RCC 7860 (cell line): ENCODE measurements at places on chromosomes 1 and 21.
A peak's percentile ranks its signal among the peaks of the same experiment; 100 is the strongest.

- no peak for DNase-seq
Measured at GRCh38 chr1:4027492-4028138, 127.5 kb upstream of the C1orf174 start.

DNA sequence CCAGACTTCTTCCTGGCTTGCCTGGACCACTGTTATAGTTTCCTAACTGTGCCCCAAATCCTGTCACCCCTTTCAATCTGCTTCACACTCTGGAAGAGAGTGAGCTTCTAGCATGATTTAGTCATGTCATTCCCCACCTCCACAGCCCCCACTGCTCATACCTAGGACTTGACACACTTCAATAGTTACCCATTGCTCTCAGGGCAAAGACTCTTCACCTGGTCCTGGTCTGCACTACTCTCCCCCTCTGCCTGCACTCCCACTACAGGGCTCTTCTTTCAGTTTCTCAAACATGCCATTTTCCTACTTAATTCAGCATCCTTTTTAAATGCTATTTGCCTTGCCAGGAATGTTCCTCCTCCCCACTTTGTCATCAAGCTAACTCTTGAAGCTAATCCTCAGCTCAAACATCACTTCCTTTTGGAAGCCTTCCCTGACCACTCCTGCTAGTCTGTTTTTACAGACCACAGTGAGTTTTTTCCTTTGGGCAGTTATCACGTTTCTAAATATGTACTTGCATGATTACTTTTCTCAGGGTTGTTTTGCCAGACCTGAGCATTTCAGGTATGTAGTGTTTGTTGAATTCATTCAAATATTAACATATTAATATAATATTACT, 24.7 kb downstream of the CYP2J2 start:
- DNase-seq: no peak

DNA sequence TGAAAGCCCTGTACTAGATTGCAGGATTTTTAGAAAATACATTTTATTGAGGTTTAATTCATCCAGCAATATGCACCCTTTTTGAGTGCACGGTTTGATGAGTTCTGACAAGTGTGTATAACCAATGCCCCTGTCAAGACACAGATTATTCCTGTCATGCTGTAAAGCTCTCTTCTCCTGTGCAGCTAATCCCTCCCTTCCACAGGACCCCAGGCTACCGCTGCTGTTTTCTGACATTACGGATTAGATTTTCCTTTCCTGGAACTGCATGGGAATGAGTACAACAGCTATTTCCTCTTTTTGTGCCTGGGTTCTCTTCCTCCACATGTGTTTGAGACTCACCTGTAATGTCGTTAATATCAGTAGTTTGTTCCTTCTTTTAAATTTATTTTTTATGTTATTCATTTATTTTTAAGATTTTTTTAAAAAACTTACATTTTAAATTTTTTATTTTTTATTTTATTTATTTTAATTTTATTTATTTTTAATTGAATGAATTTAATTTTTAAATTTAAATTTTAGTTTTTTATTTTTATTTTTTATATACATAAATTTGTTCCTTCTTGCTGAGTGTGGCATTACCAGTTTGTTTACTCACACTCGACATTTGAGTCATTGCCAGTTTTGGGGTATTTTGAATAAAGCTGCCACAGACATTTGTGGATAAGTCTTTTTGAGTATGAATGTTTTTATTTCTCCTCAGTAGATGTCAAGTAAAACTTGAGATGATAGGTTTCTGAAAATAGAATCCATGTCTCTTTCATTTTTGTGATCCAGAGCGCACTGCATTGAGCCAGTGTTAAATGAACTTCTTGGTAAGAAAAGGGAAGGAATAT, 79.0 kb upstream of the B3GALT5 start:
- no peak for DNase-seq

GRCh38 chr21:43318841-43319781, 107.8 kb downstream of the SIK1 start:
- no peak for DNase-seq

DNA sequence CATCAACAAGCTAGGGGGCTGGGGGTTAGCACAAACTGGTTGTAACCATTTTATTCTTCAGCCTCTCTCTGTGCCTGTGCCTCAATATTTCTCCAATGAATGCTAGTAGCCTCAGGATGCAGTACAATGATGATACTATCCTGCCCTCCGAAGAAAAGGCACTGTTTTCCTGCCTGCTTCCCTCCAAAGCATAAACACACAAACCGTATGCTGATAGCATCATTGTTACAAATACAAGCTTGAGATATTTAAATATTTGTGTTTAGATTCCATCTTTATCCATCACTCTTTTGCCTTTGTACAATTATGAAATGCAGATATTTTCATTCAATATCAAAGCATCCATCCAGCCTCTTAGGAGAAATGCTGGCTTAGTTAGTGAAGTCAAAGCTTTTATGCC, 404.8 kb downstream of the DUSP10 start:
- DNase-seq: no peak

- DNase-seq: peak; percentile 3
Measured at GRCh38 chr21:8991968-8992621, 1529.3 kb upstream of the TPTE start.

DNA sequence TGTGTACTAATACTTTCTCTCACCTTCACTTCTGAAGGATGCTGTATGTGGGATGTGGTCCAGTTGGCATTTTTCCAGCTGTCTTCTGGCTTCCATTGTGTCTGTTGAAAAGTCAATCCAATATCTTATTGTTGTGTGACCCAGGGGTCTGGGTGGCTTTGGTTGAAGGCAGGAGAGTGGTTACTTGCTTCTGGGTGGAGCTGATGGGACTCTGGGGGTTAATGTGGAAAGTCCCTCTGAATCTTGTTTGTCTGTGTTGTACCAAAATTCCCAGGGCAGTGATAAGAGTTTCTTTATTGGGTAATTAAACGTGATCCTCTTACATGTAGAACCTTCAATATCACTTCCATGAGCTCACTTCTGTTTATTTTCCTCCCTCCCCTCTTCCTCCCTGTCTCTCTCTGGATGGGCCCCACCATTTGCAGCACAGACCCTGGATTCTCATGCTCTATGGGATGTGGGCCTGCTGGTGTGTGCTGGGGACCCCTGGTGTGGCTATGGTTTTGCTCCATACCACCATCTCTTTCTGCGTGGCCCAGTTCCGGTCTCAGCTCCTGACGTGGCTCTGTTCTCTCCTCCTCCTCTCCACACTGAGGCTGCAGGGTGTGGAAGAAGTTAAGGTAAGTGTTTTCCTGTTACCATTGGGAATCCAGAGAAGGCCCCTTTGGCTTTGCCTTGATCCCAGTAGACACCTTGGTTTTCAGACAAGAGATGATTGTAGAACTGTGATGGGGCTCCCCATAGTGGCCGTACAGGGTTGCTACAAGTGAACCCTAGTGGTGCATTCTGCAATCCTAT, 71.5 kb downstream of the HHAT start:
- peak; percentile 70 for DNase-seq

GRCh38 chr1:217687511-217687910, 56.4 kb downstream of the SPATA17 start:
- no peak for DNase-seq

DNA sequence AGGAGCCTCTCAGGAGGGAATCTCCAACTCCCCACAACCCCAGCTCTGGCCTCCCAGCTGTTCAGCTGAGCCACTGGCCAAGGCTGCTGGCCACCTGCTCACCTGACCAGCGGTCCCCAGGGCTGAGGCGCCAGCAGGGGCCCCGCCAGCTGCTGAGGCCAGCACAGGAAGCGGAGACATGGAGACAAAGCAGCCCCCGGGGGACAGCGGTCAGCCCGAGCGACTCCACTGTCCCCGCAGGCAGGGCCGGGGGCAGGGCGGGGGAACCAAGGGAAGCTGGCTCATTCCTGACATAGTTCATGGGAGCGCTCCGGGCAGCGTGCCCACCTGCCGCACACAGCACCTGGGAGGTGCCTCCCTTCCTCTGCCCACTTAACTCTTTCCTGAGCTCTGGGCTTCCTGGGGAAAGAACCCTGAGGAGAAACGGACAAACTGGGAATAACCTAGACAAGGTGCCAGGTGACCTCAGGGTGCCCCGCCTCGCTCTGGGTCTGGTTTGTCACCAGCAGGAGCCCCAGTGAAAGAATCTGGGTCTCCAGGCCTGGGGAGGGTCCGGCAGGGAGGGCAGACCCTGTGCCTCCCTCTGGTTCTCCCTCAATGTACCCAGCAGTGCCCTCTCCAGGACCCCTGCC, 10.7 kb downstream of the EPHA2 start:
- DNase-seq: peak; percentile 98

- no peak for DNase-seq
Measured at GRCh38 chr1:1083416-1084371, 9.6 kb upstream of the RNF223 start.

GRCh38 chr1:114334297-114334696, 176.7 kb downstream of the TRIM33 start:
- DNase-seq: no peak

- no peak for DNase-seq
Measured at GRCh38 chr1:230263568-230264195, 162.4 kb downstream of the PGBD5 start.

DNA sequence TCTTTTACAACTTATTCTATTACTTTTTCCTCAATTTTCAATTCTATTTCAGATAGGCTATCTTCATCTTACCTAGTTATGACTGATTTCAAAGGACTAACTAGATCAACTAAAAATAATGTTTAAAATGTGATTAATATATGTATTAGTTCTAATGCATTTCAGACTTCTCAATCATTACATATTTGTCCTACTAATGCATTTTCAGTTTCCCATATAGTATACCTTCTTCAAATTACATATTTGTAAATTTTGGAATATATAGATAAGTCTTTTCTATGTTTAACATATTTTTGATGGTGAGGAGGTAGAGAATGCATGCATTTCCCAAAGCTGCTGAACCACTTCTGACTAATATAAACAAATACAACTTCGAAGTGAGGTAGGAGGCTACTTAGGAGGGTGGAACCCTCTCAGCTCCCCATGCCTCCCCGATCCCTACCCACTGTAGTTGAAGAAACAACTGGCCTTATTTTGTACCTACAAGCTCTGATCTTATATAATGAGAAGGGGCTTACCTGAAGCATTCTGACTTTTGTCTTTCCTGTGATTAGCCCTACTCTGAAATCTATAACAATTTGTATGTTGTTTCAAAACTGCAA, 1.7 kb downstream of the TRMT1L start:
- DNase-seq: no peak

GRCh38 chr1:28956038-28956464, 41.7 kb downstream of the EPB41 start:
- no peak for DNase-seq

- DNase-seq: peak; percentile 90
Measured at GRCh38 chr1:180598333-180598974, 33.4 kb upstream of the XPR1 start.

DNA sequence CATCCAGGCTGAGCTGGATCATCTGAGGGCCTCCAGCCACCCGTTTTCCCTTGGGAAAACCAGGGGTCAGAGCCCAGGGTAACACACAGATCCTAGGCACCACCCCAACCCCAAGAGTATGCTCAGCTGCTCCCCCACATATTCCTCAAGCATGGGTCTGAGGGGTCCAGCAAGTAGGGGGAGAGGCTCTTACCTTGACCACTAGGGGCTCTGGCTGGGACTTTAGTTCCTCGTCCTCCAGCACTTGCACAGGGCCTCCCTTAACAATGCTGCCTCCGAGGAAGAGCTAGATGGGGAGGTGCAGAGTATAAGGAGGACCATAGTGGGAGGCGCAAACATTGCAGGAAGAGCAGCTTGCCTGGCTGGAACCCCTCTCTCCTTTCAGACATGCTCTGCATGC, 7.5 kb downstream of the SELENBP1 start:
- DNase-seq: no peak

GRCh38 chr1:61400131-61400770, 317.9 kb downstream of the NFIA start:
- DNase-seq: no peak

GRCh38 chr1:90717665-90718410, 736 bp upstream of the BARHL2 start:
- DNase-seq: no peak

GRCh38 chr21:39346671-39347331, 2.1 kb downstream of the HMGN1 start:
- no peak for DNase-seq

DNA sequence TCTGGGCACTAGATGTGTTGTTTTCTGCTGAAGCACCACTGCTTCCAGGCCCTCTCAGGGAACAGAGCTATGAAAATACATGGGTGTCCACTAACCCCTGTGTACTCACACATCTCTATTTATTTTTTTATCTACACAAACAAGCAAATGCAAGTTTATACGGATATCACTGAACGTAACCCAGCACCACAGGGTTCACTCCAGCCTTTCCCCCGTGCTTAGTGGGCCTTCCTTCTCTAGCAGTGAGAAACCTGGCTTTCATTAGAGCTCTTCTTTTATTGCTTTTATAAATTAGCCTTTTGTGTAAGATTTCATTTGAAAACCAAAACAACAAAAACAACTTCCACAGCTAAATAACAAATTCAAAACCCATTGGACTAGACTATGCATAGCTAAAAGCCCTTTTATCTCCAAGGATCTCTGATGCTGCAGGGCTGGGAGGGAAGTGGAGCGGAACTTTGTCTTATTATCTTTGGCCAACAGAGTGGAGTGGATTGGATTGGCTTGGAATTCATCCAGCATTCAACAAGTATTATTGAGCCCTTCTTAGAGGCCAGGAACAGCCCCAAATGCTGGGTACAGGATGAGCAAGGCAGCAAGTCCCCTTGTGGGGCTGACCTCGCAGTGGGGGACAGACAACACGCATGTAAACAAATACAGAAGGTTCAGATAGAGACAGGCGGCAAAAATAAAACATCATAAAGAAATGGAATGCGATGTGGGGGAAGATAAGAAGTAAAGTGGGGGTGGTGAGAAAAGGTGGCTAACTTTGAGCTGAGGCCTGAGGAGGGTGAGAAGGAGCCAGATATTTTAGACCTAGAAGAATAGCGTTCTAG, 371.8 kb upstream of the POU3F1 start:
- no peak for DNase-seq

DNA sequence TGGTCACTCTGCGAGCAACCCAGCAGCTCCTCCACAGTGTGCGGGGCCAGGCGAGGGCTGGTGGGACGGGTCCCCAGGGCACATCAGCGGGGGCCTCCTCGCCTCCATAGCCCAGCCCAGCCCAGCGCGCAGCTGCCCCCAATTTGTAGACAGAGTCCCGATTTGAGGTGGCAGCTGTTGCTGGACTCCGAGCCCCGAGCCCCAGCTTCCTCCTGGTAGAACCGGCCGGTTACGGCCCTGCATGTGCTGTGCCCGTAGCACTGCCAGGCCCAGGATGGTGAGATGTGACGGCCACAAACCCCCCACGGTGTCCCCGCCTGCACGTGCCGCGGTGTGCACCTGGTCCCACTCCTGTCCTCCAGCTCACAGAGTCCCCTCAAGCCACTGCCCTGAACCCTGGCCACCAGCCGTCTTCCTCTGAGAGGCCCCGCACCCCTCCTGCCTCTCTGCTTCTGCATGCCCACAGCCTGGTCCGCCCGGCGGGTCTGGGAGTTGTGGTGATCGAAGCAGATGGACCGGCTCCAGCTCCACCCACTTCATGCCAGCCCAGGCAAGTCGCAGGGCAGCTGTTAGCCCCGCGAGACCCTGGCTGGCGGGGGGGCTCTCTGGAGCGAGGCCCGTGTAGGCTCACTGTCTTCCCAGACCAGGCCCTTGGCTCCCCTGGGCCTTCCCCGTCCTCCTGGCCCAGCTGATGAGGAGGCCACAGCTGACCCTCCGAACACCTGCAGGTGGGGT, 55.5 kb downstream of the MORN1 start:
- no peak for DNase-seq
